ENCODE measurements at places on chromosomes 4 and X.

- DNase-seq = peak; percentile 68
Measured at GRCh38 chr4:2060611-2061185, 1.6 kb downstream of the NAT8L start.

GRCh38 chr4:127425851-127426250 is 206.9 kb upstream of the INTU start:
- peak; percentile 10 for DNase-seq

DNA sequence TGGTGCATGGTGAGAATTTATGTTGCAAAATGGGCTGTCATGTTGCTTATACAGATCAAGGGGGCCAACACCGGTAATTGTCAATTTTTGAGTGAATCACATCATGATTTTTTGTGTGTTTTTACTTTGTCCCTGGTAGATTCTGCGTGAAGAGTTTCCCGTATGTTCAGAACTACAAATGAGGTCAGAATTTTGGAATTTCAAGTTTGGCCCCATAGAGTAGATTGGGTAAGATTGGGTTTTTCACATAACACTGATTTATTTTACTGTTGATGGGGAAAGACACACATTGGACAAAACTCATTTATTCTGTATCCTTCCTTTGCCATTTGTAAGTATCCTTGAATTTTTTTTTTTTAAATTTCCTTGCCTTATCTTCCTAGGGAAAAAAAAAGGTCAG is 158.5 kb upstream of the MXRA5 start:
- DNase-seq = no peak

- DNase-seq = no peak
Measured at GRCh38 chr4:48421101-48421500, 62.0 kb upstream of the SLC10A4 start.

- no peak for DNase-seq
Measured at GRCh38 chrX:39645178-39645895, 452.4 kb downstream of the BCOR start.
